ENCODE measurements at places on chromosomes 5 and 9.

DNA sequence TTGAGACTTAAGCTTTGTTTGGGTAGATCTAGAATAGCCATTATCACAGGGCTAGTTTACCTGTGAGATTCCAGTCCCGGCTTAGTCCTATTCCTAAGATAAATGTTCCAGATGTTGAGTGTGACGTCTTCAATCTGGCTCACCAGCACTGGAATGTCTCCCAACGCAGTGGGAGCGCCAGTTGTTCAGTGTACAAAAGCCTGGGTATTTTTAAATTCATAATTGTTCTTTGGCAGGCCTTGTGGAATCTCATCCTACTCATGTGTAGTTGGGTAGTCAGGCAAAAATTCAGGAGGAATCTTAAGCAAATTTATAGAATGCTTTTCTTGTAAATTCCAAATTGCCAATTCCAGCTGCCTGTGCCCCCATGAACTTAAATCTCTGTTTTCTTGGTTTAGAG lies 272.6 kb upstream of the KCNN2 start:
- no peak for DNase-seq

DNA sequence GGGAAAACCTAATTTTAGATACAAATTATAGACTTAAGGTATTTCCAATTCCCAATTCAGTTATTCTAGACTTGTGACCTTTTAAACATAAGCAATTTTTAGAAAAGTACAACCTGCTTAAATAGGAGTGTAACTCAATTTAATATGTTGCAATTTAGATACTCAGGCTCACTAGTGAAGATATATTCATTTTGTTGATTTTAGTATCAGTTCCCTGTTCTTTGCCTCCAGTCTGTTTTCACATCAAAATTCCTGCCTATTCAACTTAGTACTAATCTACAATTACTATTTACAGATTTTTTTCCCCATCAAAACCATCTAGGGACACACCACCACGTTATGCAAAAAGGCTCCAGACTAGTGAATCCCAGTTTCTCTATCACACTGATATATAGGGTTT lies 30.4 kb downstream of the PWWP2A start:
- DNase-seq, result no peak

DNA sequence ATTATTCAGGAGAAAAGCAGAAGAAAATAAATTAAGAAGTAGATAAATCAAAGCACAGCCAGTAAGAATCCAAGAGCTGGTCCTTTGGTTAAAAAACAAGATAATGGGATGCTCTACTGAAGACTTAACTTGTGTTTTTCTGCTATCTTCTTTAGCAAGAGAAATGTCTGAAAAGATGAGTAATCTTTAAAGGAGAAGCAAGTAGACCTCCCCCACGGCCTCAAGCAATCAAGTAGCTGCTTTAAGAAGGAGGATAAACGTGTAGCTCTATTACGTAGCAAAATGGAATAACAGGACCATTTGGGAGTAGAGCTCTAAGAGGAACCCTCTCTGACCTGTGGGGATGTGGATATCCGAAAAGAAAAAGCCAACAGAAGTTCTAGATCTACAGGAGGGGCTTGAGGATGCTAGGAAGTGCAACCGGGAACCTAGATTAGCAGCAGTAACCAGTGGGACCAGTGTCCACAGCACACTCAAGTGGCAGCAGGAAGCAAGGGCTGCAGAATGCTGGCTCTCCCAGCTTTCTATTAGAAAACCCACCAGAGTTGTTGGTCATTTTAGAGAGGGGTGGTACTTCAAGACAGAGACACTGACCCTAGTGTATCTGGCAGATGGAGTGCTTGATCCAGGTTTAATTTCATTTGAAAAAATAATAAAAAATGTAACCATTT lies 185.4 kb downstream of the GABBR2 start:
- no peak for DNase-seq

DNA sequence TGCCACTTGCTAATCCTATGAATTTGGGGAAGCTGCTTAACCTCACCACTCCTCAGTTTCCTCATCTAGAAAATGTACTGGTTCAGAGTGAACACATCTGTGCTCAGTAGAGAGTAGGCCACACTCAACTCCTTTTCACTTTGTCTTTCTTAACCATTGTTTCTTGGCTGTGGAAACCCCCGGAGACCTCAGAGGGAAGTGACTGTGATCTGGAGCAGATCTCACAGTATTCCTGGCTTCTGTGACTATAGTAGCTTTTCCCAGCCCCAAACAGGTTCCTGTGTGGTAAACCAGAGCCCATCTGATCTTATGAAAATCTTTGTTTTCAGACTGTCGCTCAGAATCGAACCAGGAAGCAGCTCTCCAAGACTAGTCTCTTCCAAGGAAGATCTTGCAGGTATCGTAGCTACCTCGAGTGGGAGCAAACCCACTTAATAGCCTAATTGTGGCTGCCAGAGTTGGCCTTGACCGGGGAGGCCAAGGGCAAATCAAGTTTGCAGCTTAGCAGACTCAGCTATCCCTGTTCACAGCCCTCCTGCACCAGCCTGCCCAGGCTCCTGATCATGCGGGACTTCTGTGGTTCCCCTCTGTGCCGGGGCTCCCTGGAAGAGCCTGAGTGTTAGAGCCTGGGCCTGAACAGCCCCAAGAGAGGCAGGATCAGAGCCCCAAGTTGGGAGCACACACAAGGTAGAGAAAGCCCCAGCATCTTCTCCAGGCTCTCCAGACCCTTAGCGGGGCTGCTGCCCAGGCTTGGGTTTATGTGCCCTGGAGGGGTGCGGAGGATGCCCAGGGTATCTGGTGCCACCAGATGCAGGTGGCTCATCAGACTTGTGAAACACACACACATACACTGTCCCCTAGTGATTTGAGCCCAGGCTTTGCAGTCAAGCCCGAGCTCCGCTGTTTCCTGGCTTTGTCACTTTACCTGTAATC lies 52.2 kb upstream of the ANGPTL2 start:
- DNase-seq, result no peak

- DNase-seq, result no peak
Observed at GRCh38 chr5:108271127-108271526, 110.8 kb downstream of the FBXL17 start.

GRCh38 chr9:113343732-113344231 lies 3.7 kb upstream of the WDR31 start:
- DNase-seq, result no peak

All from activated T-helper 1 cell treated with anti-CD3 and anti-CD28 coated beads, Interleukin-12 subunit alpha, Interleukin-12 subunit beta, Interleukin-2, Interleukin-4 antibody, amounts not matched to agents 30 ng/mL and 10 ng/mL and 1 ng/mL, durations not matched to agents 14 hours and 24 hours and 36 hours (primary cell).